ENCODE measurements at places on chromosomes 16 and 17.
A peak's percentile ranks its signal among the peaks of the same experiment; 100 is the strongest.

DNA sequence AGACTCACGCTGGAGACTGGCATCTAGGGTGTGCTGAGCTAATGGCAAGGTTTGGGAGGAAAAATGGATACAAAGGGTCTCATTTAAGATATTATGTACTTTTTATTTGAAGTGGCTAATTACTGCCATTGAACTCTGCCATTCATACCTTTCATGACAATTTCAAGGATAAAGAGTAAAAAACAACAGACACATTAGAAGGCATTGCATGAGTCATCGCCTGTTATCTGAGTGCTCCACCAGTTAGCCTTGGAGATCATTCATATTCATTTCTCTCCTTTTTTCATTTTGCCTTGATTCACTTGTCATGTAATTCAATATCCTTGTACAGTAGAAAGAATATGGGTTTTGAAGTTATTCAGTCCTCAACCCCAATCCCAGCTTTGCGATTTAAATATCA lies 109.5 kb downstream of the CDH8 start:
- no peak for DNase-seq

DNA sequence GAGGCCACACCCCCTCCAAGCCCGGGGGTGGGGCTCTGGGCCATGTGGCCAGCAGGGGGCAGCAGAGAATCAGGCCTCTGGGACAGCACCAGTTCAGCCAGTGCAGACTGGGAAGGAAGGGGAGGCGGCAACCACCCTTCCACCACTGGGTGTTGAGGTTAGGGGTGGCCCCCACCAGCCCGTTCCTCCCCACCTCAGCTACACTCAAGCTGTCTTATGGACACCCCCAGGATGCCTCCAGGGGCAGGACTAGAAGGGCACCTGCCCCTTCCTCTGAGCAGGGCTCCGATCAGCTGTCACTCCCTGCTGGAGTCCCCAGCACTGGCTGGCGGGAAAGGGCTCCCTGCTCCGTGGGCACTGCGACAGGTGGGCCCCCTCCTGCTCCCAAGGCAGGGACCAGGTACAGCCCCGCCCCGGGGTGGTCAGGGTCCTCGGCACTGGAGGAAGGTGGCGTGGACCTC lies 21.8 kb downstream of the KATNB1 start:
- peak; percentile 66 for DNase-seq

DNA sequence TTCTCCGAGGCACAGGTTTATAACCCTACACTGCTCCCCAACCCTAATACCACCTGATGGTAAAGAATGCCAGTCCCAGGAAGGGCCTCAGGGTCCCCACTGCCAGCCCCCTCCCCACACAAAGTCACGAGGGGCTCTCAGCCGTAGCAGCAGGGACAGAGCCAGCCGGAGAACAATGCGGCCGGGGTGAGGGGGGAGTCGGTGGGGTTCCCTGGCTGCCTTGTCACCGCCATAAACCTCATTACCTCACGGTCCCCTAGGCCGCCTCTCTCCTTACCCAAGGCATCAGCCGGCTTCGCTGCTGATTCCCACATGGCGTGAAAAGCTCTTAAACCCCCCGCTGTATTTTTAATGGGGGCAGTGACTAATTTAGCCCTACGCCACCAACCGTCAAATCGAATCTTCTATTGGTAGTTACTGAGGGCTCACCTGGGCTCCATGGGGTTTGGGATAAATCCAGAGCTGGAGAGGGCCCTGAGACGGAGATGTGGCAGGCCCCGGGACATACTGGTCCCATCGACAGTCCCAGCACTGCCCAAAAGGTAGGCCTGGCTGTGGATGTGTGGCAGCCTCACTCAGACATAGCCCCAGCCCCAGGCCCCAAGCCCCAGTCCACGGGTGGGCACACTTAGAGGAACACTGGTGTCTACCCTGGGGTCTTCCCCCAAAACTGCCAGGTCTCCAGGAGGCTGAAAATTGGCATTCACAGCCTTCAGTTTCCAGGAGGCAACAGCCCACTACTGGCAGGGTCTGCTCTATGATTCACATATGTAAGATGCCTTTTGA lies 115.3 kb downstream of the C16orf78 start:
- DNase-seq: no peak

GRCh38 chr17:39653662-39654331 lies 11.4 kb upstream of the TCAP start:
- peak; percentile 56 for DNase-seq

- no peak for DNase-seq
Observed at GRCh38 chr17:42438600-42439567, 15.8 kb upstream of the CAVIN1 start.

- DNase-seq: no peak
Observed at GRCh38 chr16:25080420-25081131, 31.0 kb upstream of the LCMT1 start.

- no peak for DNase-seq
Observed at GRCh38 chr16:85285681-85286065, 173.4 kb upstream of the CIBAR2 start.

- DNase-seq: no peak
Observed at GRCh38 chr17:8062435-8062806, 23.6 kb downstream of the ALOX15B start.

- no peak for DNase-seq
Observed at GRCh38 chr17:15087946-15088345, 177.2 kb downstream of the PMP22 start.

DNA sequence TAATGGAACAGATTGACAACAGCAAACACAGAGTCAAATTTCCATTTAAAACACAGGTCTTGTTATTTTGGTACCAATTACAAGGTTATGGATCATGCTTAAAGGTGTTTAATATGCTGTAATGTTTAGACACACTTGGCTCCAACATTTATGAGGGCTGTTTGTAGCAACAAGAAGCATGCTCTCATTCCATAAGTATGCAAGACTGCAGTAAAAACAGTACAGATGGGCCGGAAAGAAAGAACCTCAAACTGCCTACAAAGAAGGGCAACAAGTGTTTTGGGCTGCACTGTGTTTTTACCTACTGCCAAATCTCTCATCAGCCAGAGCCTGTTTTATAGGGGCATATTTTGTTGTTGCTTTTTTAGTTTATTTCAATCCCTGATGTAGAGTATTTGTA lies 100.5 kb upstream of the HS3ST3A1 start:
- no peak for DNase-seq

DNA sequence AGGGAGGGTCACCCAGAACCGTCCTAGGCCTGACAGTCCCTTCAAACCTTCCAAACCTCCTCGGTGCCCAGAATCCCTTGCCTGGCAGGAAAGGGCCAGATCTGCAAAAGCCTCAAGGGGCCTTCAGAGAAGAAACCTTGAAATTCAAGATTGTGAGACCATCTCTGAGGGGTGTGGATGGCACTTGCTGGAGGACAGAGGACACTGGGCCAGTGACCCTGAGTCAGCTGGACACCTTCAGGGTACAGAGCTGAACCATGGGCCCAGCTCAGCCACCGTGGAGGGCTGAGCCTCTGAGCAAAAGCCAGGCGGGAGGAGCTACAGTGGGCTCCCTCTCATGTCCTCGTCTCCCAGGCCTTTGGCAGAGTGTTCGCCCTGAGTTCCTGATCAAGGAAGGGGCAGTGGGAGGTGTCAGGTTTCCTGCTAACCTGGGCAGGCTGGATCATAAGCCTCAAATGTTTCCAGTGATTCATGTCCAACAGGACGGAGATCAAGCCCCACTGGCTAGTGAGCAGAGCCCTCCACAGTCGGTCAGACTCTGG lies 3.0 kb downstream of the PDILT start:
- DNase-seq: no peak

- peak; percentile 49 for DNase-seq
Observed at GRCh38 chr17:1714980-1715802, 5.0 kb upstream of the TLCD2 start.

DNA sequence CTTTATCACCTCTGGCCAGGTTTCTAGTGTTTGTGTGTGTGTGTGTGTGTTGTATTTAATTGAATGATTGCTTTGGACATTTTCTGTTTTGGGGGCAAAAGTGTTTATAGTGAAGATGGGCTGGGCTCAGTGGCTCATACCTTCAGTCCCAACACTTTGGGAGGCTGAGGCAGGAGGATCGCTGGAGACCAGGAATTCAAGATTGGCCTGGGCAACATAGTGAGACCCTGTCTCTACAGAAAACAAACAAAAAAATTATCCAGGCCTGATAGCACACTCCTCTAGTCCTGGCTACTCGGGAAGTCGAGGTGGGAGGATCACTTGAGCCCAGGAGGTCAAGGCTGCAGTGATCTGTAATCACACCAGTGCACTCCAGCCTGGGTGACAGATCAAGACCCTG lies 37.5 kb downstream of the RPA1 start:
- DNase-seq: no peak

DNA sequence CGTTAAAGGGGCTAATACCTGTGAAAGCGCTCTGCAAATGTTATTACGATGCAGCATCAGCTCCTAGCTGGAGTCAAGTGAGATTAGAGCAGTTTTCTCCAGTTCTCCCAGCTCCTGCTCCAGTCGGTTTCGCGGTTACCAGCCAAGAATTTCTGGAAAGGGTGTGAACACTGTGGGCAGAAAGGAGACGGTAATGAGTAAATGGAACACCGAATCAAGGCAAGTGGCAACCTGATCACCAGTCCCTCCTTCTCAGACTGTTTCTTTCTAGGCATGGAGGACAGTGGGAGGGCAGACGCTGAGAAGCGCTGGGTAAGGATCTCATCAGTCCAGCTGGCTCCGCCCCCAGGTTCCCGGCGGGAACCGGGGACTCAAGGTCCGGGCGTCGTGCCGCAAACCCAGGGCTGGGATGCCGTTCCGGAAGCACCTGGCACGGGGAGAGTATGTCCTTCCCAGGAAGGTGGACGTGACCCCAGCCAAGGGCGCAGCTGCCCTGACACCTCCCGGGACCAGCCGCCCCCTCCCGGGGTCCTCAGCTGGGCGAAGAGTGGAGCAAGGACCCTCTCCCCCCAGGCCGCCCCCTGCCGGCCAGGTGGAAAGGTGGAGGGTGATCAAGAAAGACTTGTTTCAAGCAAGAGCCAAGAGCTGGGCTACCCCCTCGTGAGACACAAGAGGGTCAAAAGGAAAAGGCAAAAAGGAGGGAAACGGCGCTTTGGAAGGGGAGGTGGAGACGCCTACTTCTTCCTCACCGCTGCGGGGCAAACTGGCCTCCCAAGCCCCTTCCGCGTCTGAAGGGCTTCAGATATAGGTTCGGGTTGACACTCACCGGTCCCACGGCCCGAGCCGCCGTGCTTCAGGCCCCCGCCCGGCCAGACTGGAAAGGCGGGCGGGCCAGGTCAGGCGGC lies 481 bp downstream of the MYO19 start:
- no peak for DNase-seq

- no peak for DNase-seq
Observed at GRCh38 chr17:41678907-41679739, 9.6 kb upstream of the EIF1 start.

GRCh38 chr17:14739656-14740431 lies 439.0 kb downstream of the HS3ST3B1 start:
- no peak for DNase-seq

GRCh38 chr16:74942977-74943918 lies 41.7 kb downstream of the WDR59 start:
- no peak for DNase-seq

GRCh38 chr16:58021661-58022551 lies 3.6 kb upstream of the MMP15 start:
- no peak for DNase-seq

All from nucleus accumbens (tissue), 56 donors.